ENCODE measurements at places on chromosomes 5 and 9.

- DNase-seq = no peak
These were observed 71.2 kb downstream of the C9orf50 start for GRCh38 chr9:129549684-129550083.

- no peak for DNase-seq
These were observed 5.7 kb upstream of the MTAP start for GRCh38 chr9:21796768-21797167.

- DNase-seq = no peak
These were observed 3.0 kb downstream of the PKN3 start for GRCh38 chr9:128705051-128705965.

DNA sequence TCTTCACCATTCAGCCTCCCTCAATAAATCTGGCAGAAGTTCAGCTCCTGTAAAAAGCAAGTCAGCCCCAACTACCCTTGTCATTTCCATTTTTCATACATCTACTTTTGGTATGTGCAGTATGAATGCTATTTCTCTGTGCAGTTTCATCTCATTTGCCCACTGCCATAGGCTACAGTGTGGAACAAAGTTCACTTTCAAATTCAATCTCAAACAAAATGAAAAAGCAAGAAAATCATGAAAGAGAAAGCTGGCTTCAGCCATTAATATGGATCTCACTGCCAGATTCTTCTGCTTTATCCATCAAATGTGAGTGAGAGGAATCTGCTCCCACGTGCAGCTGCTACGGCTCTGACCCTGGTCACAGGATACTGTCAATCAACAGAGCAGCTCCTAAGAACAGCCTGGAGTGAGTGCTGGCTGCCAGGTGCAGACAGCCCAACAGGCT lies 494.2 kb downstream of the ZNF608 start:
- peak; percentile 34 for DNase-seq

GRCh38 chr5:145830594-145830993 lies 4.5 kb downstream of the PRELID2 start:
- DNase-seq = no peak

DNA sequence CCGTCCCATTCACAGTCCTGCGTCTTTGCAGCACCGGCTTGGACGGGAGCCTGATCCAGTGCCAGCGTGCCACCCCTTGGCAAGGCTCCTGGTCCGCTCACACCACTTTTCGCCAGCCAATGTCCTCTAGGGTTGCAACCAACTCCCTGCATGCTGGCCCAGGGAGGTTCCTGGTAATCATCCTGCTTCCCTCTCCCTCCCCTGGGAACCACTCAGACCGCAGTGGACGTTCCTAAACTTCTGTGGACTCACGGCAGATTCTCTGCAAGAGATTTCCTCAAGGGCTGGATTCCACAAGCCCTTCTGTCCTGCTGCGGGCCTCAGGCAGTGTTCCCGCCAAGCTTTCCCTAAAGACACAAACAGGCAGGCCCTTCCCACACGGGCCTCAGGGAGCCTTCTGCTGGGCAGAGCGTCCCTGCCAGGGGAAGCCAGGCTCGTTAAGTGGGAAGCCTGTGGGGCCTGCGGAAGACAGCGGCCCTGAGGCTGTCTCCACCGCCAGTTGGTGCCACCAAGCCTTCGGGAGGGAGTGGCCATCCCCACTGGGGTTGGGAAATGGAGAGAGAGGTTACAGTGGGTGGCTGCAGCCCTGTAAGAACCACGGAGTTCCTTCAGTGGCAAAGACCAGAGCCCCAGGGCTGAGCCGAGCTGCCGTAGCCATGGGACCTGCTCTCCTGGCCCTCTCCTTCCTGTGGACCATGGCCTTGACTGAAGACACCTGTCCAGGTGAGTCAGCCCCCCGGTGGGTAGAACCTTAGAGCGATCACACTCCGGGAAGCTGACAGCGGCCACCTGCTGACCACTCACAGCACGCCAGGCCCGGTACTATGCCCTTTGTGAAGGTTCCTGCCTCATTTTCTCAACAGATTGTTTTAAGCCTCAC lies 16.4 kb upstream of the FCN2 start:
- no peak for DNase-seq

DNA sequence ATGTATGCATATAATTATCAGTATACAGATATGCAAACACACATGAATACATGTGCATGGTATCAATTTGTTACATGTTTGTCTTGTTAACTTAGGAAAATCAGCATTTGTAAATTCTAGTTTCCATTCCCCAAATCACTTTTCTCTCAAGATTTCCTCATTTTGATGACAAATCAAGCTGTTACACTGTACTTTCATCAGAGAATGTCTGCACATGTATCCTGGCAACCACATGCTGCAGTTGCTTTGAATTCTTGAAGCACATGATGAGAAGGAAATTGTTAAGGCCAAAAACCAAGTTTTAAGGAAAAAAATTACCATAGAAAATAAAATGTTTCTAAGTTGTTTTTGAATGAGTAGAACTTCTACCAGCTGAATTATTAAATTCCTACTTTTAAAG lies 1834.5 kb downstream of the EFNA5 start:
- DNase-seq = no peak
